Spleen (tissue), 13 donors: ENCODE measurements at places on chromosomes 16 and 17. TPM values are rescaled to one million over a fixed set of nuclear protein-coding genes. Genes with fewer than 3 reads are reported as not detected.
A peak's percentile ranks its signal among the peaks of the same experiment; 100 is the strongest.

GRCh38 chr16:64907844-64908243 is 214.0 kb downstream of the CDH11 start:
- DNase-seq = no peak

DNA sequence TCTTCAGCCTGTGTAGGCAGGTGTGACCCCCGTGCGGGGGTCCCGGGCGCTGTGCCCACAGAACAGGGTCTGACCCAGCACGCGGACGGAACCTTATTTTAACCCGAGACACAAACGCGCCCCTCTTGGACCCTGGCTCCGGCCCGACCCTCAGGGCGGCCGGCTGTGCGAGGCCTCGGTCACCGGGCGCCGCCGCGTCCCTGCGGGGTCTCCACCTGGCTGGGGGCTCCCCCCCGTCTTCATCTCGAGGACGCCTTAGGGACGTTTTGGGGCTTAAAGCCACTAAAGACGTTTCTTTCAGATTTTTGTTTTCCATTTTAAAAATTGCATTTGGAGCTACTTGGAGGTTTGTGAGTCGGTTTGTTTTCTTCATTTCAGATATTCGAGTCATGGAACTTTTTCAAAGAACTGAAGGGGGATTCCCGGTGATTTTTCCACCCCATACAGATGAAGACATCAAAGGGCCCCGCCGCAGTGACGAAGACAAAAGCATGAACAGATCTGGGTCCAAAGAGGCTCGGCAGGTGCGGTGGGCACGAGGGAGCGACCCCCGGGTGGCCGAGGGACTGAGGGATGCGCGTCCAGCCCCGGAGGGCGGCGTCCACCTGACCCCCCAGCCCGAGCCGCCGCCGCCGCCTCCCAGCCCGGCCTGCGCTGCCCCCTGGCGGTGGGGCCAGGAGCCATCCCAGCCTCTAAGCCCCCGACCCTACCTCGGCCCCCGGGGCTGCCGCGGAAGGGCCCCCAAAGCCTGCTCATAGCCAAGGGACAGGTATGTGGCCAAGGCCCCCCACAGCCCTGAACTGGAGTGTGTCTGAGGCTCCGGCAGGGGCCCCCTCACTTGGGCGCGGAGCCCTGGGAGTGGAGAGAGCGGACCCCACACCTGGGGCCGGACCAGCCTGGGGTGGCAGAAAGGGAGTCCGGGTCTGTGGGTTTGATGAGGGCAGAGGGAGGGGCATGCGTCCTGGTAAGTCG is 3.8 kb upstream of the CD7 start:
- peak; percentile 90 for DNase-seq

The WDR81 gene
- 44.1 TPM for total RNA-seq

GRCh38 chr17:52740006-52740405 is 581.5 kb upstream of the CA10 start:
- DNase-seq = no peak

The MSI2 gene
- total RNA-seq = 131 TPM

DNA sequence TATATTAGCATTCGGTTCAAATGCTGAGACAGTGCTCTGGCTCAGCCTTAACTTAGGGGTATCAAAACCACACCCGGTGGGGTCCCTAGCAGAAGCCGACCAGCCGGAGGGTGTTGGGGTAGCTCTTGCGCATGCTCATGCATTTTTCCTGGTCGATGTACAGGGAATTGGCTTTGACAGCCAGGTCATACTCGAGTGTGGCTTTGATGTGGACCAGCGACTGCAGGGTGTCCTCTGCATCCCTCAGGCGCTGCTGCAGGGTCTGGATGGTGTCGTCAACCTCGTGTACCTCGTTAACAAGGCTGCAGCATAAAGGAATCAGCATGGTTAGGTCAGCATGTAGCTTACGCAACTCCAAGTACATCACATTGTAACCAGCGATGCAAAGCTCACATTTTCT is 37.5 kb downstream of the TEKT3 start:
- no peak for DNase-seq
